ENCODE measurements at places on chromosomes 3 and 15.

DNA sequence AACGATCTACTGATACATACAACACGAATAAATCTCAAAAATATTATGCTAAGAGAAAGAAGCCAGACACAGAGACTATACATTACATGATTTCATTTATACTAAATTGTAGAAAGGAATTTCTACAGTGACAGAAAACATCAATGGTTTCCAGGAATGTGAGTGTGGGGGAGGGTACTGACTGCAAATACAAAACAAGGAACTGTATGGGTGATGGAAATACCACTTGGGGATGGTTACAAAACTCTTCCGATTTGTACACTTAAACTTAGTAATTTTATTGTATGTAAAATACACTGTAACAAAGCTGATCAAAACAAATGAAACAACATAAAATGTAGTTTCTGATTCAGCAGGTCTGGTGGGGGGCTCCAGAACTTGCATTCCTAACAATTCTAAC is 45.8 kb upstream of the IP6K2 start:
- DNase-seq = no peak

DNA sequence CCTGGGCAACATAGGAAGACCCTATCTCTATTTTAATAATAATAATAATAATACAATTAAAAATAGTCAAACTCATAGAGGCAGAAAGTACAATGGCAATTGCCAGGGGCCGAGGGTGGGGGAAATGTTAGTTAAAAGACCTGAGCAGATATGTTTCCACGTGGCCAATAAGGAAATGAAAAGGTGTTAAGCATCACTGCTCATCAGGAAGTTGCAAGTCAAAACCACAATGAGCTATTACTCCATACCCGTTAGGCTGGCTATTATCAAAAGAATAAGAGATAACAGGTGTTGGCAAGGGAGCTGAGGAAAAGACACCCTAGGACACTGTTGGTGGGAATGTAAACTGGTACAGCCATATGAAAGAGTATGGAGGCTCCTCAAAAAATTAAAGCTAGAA is 60.4 kb upstream of the PRSS50 start:
- DNase-seq = no peak

GRCh38 chr3:179266701-179267211 is 15.8 kb upstream of the KCNMB3 start:
- no peak for DNase-seq

GRCh38 chr3:63950698-63951097 is 38.5 kb upstream of the SCAANT1 start:
- no peak for DNase-seq

GRCh38 chr3:78893161-78893560 is 874.6 kb downstream of the ROBO1 start:
- no peak for DNase-seq

DNA sequence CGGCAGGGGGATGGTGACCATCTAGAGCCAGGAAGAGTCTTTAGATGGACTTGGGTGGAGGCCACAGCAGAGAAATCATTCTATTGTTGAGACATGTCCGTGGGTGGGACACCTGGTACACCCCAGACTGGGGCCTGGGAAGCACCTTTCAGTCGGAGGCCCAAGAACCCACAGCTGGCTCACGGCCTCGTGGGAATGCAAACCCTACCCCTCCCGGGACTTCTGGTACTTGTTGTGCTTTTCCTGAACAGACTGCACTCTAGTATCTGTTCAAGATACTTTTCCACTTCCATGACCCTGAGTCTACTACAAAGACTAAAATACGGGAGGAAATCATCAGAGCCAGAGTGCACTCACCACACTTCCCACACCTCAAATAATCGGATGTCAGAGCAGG is 60.7 kb downstream of the BDH1 start:
- DNase-seq = no peak

Data from OCI-M1 (cell line).